Neuronal stem cell (in vitro differentiated cells): ENCODE measurements at places on chromosomes 3 and 15.

GRCh38 chr3:155079746-155080487 is at the start of gene MME:
Gene MME (plus strand): TSS chr3:155080319. CDS start chr3:155084168, 3,849 bp downstream.
- DNase-seq = peak; percentile 70

GRCh38 chr15:72193836-72194396 is 3.7 kb downstream of the GRAMD2A start:
- DNase-seq = no peak

GRCh38 chr3:169574531-169574930 is 89.0 kb downstream of the MECOM start:
- no peak for DNase-seq

DNA sequence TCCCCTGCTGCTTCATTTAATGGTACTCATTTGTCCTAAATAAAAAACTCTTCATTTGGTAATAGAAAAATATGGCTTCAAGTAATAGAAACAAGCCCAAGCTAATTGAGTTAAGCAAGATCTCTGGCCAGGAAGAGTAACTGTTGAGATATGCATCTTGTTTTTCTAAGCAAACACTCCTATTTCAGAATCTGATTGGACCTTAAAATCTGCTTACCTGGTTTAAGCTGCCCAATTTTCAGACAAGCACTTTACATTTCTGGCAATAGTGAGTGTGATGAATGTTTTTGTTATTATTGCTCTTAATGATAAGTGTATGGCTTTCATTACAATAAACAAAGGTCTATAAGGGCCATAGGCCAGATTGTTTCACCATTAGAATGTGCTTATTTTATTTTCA is 86.2 kb downstream of the CMSS1 start:
- no peak for DNase-seq

- DNase-seq = no peak
These were observed 464.3 kb downstream of the EPHA3 start for GRCh38 chr3:89571707-89572106.

GRCh38 chr15:29870495-29871151 is 48.4 kb upstream of the TJP1 start:
- DNase-seq = no peak

DNA sequence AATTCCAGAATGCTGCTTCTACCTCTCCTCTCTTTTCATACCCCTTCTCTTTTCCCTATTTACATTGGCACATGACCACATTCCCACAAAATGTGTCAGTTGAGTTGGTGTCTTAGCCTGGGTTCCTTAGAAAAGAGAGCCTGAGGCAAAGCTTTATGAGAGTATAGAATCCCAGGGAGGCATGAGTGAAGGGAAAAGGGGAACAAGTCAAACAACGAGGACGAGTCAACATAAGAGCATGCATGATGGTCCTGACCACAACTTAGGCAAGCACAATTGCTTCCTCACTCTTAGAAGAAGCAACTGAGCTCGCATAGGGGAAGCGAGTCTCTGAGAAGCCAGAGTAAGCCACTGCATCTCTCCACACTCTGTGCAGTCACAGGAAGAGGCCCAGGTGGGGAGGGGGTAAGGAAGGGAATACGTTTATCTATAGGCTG is 15.4 kb upstream of the ZNF774 start:
- no peak for DNase-seq

DNA sequence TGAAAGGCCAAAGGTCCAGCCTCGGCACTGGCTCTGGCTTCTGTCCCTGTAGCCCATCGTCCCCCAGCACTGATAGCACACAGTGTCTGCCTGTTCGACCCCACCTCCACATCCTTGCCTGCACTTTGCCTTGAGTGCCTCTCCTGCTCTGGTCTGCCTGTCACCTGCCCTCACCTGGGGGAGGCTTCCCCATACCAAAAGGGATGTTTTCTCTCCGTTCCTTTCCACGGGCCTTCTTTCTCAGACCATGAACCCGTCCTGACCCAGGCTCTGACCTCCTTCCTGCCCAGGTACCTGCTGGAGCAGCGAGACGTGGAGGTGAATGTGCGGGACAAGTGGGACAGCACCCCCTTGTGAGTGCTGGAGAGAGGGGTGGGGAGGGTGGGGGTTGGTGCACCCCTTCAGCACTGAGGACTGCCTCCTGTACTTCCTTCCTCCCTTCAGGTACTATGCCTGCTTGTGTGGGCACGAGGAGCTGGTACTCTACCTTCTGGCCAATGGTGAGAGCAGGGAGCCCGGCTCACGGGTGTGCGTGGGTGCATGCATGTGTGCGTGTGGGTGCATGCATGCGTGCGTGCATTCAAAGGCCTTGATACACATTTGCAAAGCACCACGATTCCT is 1.5 kb downstream of the ABTB1 start:
- no peak for DNase-seq

DNA sequence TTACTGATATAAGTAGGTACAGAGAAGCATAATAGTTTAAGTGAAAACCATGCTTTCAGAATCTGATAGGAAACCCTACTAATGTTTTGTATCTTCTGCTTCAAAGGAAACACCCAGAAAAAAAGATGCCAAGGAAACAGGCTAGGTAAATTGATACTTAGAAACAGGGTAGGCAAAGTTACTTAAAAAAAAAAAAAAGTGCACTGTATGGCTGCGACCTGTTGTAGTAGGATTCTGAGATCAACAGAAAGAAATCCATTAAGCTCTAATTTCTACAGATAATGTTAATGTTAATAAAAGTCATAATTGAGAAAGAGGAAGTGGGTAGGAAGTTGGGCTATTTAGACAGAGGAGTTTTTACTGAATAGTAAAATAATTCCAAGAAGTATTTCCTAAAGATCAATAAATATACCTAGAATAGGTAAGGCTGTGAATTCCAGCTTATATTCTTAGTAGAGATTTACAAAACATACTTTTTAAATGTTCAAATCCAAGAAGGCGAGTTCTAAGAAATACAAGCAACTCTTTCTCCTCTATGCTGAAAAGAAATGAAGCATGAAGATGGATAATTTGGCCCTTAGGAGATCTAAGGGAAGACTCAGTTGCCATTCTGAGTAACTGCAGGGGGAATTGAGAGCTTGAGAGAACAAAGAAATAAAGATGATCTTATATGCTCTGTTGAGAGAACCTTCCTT is 24.1 kb upstream of the STT3B start:
- DNase-seq = no peak

DNA sequence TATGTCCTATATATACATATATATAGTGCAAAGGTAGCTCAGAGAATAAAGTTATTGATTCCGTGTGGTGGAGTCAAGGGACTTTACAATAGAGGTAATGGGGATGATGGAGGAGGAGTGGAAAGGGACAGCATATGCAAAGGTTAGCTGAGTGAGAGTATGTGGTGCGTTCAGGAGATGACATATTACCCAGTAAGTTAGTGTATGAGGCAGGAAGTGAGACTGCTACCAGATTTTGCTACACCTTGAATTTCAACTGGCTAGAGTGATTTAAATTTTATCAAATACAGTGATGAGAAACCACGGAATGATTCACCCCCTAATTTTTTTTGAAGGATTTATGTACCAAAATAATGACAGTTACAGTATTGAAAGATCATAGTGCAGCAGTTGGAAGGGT is 2.8 kb downstream of the ACTL6A start:
- no peak for DNase-seq

- no peak for DNase-seq
These were observed 131.7 kb downstream of the RYR3 start for GRCh38 chr15:33442449-33442848.
